ENCODE measurements at places on chromosomes 1 and 21.
A peak's percentile ranks its signal among the peaks of the same experiment; 100 is the strongest.

GRCh38 chr1:65764052-65764451, 28.6 kb upstream of the PDE4B start:
- no peak for DNase-seq

- DNase-seq = no peak
These were observed 108.0 kb downstream of the PTPRU start for GRCh38 chr1:29344336-29344735.

DNA sequence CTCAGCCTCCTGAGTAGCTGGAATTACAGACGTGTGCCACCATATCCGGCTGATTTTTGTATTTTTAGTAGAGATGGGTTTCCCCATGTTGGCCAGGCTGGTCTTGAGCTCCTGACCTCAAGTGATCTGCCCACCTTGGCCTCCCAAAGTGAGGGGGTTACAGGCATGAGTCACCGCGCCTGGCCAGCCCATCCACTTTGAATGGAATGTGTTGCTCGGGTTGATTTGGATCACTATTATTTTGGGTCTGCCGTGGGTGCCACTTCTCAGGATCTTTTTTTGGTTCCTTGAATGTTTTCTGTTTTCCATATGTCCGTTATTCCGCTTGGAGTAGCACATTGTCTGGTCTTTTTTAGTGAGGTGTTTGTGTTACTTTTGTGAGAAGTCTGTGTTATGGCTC, 17.0 kb downstream of the PCNT start:
- no peak for DNase-seq

GRCh38 chr1:115159958-115160357, 70.7 kb upstream of the TSPAN2 start:
- DNase-seq = no peak

- DNase-seq = peak; percentile 87
These were observed 20.1 kb downstream of the CFHR5 start for GRCh38 chr1:196997423-196997822.

DNA sequence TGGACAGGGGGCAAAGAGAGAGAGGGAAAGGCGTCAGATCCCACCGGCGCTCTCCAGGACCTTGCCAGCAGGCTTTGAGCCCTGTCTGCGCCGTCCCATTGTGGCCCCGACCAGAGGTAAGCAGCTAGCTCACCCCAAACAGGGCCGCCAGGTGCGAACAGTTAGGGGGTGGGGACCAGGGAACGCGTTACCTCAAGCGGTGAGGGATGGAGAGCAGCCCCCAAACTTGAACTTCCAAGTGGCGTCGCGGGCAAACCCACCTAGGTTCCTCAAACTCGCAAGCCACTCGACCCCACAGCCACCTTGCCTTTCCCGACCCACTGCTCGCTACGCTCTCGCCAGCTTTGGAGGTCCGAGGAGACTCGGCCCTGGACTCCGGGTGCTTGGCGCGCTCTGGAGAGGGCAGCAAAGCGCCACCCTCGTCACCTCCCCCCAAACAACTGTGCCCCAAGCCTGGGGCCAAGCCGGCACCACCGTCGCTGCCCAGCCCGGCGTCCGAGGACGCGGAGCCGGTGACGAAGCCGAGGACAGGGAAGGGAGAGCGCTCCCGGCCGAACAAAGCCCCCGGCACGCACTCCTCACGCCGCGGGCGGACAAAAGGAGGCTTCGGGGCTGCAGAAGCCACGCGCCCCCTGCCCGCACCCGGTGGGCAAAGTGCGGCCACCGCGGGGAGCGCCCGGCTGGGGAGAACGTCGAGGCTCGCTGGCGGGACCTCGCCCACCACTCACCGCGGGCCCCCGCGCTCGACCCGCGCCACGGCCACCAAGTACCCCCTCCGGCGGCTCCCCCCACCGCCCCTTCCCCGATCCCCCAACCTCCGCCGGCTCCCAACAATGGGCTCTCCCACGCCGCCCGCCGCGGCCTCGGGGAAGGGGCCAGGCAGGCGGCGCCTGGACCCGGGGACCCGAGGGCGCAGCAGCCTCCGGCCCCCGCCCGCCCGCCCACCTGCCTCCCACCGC, 976 bp downstream of the SSBP3 start:
- peak; percentile 27 for DNase-seq

DNA sequence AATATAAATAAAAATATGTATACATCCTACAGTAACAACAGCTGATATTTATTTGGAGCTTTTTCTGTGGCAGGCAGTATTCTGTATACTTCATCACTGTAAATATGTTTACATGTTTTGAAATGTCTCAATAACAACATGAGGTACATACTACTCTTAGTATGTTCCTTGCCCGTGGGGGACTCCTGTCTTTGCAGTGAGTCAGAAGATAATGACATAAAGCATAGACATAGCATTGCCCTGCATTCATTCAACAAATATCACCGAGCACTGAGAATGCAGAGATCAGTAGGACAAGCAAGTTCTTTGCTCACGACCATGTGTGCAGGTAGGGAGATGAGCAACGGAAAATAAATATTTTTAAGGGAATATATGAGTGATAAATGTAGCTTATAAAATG, 246.5 kb downstream of the LTN1 start:
- DNase-seq = no peak

- no peak for DNase-seq
These were observed 40.2 kb downstream of the EDN2 start for GRCh38 chr1:41444246-41444645.

- no peak for DNase-seq
These were observed 25.6 kb downstream of the TMEM53 start for GRCh38 chr1:44648529-44649250.

GRCh38 chr1:183370399-183371058, 47.7 kb downstream of the NMNAT2 start:
- DNase-seq = no peak

GRCh38 chr1:109802136-109802900, 38.6 kb upstream of the EPS8L3 start:
- no peak for DNase-seq

GRCh38 chr1:65469889-65470340, 49.4 kb downstream of the LEPR start:
- peak; percentile 47 for DNase-seq

DNA sequence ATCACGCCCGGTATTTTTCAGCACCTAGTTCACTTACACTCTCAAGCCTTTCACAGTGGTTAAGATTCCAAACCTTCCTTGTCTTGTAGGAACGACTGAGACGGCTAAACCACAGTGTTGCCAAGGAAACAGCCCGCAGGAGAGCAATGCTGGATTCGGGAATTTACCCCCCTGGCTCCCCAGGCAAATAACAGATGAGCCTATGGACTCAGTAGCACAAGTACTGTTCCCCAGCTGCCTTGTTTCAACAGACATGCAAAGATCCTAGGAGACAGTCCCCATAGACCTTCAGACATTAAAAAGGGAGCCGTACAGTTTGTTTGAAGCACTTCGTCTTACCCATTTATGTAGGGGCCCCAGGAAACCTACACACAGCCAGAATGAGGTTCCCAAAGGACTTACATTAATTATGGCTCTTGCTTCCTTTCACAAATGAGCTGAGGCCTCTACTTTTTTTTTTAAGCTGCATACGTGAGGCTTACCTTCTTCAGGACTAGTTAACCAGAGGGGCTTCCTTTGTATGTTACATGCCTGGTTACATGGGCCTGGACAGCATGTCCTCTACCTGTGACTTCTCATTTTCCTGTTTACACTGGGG, 2.7 kb downstream of the SNAPIN start:
- peak; percentile 36 for DNase-seq

GRCh38 chr1:194474701-194475100, 1288.3 kb upstream of the B3GALT2 start:
- peak; percentile 25 for DNase-seq

DNA sequence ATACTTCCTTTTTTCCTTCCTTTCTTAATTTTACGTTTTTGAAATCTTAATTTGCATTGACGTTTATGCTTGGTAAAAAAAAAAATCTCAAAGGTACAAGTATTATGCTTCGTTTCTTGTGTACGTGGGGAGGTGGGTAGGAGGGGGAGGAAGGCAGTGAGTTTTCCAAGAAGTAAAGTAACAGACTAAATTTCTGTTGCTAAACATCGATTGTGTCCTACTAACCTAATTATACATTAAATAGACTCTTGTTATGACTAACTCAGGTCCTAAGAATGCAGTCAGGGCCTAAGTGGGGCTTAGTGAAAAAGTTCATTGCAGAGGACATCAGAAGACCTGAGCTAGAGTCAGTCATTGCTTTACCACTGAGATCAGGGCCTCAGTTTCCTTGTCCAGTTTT, 17.5 kb downstream of the NEK7 start:
- peak; percentile 35 for DNase-seq
